ENCODE measurements at places on chromosomes 2 and 18.

- no peak for DNase-seq
Measured at GRCh38 chr2:23435250-23436035, 50.5 kb downstream of the KLHL29 start.

GRCh38 chr2:197274349-197274748 lies 36.2 kb downstream of the ANKRD44 start:
- DNase-seq: no peak

GRCh38 chr18:3877678-3878077 lies 427.7 kb downstream of the TGIF1 start:
- DNase-seq: no peak

- no peak for DNase-seq
Measured at GRCh38 chr2:224930990-224931389, 111.3 kb downstream of the DOCK10 start.

DNA sequence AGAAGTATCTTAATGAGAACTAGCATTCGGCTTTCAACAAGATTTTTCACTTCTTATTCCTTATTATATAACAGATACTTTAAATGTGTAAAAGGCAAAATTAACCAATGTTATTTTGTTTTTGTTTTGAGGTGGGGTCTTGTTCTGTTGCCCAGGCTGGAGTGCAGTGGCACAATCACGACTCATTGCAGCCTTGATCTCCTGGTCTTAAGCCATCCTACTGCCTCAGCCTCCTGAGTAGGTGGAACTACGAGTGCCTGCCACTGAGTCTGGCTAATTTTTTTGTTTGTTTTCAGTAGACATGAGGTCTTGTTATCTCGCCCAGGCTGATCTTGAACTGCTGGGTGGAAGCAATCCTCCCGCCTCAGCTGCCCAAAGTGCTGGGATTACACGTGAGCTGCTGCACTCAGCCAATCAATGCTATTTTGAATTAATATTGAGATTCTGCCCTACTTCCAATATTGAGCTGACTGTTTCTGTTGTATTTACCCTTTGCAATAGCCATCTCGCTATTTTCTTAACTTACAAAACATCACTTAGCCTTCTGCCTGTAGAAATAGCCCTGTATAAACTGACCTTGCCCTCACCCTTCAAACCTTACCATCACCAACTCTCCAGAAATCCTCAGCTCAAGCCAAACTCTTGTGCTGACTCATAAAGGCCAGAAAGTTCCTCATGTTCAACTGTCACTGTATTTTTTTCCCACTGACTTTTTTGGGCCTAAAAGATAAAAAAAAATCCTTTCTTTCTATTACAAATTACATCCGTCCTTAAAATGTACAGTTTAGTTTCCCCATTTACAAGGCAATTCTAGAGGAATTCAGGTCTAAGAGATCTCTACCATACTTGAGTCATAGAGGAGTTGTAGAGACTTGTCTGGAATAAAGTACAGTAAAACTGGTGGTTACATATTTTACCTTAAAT lies 94.3 kb downstream of the OLA1 start:
- DNase-seq: no peak

DNA sequence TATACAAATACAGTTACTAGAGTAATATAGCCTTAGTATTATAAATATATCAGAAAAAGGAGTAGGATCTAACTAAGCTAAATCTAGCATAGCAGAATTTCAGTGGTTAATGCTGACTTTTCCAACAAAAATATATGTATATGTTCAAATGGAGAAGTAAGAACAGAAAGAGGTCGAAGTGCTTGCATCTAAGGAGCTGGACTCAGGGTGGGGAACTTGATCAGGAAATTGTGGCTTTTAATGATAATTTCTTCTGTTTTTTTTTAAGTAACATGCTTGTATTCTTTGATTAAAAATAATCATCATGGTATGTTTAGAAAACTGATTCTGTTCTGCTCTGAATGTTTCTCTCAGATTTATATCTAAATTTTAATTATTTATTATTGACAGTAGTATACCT lies 327.1 kb downstream of the GALNT13 start:
- DNase-seq: no peak

DNA sequence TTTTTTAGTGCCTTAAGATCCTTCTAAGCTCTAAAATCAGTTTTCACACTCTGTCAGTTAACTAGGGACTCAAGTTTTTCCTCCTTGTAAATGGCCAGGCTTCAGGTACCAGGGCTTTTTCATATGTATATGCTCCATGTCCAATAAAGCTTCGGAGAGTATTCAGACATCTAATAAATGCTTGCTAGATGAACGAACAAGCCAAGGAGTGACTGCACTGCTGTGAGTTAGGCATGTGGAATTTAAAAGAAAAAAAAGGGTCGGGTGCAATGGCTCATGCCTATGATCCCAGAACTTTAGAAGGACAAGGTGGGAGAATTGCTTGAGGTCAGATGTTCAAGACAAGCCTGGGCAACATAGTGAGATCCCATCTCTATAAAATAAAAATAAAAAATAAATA lies 81.9 kb downstream of the CDH2 start:
- no peak for DNase-seq

DNA sequence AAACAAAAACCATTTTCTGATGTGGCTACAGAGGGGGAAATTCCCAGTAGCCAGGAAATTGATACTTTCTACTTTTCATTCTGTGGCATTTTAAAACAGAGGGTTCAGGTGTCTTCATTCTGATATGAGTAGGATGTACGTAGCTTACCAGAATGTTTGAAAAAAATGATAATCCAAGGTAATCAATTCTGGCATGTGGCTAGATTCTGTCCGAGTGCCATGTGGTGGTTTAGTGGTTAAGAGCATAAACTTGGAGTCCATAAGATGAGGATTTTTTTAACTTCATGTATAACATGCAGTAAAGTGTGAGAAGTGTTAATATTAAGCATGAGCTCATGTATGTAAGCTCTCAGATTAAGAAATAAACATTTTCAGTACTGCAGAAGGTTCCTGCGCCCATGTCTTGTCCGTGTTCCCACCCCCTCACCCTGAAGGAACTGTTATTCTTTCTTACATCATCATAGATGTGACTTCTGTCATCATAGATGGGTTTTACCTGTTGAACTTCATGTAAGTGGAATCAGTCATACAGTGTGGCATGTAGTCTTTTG lies 4.5 kb downstream of the B3GNT2 start:
- DNase-seq: no peak

DNA sequence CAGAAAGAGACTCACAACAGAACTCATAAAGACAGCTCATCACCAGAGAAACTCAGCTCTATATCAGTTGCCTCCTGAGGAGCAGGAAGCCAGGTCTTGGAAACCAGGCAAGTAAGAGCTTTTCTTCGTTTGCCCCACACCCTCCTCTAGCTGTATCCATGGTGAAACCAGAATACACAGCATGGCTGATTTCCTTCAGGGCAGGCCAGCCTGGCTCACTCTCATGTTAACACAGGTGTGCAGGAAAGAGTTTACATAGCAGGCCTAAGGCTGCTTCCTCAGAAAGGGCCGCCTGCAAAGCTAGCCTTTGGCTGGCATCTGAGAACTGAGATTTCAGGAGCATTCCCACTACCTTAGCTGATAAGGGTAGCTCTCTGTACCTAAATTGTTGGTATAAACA lies 65.7 kb downstream of the KLHL14 start:
- no peak for DNase-seq

Data from activated CD8-positive, alpha-beta memory T cell treated with anti-CD3 and anti-CD28 coated beads for 48 hours (primary cell).